Aortic smooth muscle cell (primary cell): ENCODE measurements at places on chromosomes 11 and 22. TPM values are rescaled to one million over a fixed set of nuclear protein-coding genes. Genes with fewer than 3 reads are reported as not detected.

ST13 gene
- 272 and 330 TPM in 2 replicates for total RNA-seq

FOLH1 gene
- 0.13 and 0.62 TPM in 2 replicates for total RNA-seq

CPSF7 gene
- total RNA-seq, result 12.6 and 15.0 TPM in 2 replicates

DEPDC7 gene
- total RNA-seq, result 3.4 and 5.8 TPM in 2 replicates

CD3E gene
- total RNA-seq, result not detected in 2 replicates

OR5B12 gene
- not detected in 2 replicates for total RNA-seq

RNF214 gene
- 7.7 and 8.7 TPM in 2 replicates for total RNA-seq

C11orf16 gene
- not detected in 2 replicates for total RNA-seq

CDHR5 gene
- total RNA-seq, result not detected in 2 replicates

LMNTD2 gene
- 0.13 and 0.19 TPM in 2 replicates for total RNA-seq

SLC22A8 gene
- total RNA-seq, result not detected in 2 replicates

ANKK1 gene
- 0.06 TPM in 1 of 2 replicates, not detected in the other for total RNA-seq

SOX6 gene
- total RNA-seq, result 0.40 and 0.50 TPM in 2 replicates

WNT7B gene
- total RNA-seq, result not detected in 2 replicates

TRPM5 gene
- total RNA-seq, result not detected in 2 replicates

SYT12 gene
- 0.25 and 1.6 TPM in 2 replicates for total RNA-seq

ACRV1 gene
- not detected in 2 replicates for total RNA-seq

MFNG gene
- total RNA-seq, result 0.93 and 2.4 TPM in 2 replicates

FXYD2 gene
- total RNA-seq, result not detected in 2 replicates

DTX4 gene
- 4.8 and 5.0 TPM in 2 replicates for total RNA-seq

ASPHD2 gene
- 1.8 TPM in 2 replicates for total RNA-seq

C22orf23 gene
- total RNA-seq, result 0.37 and 0.40 TPM in 2 replicates

RBMXL2 gene
- total RNA-seq, result 0.13 TPM in 1 of 2 replicates, not detected in the other

OR5D16 gene
- total RNA-seq, result not detected in 2 replicates

MTA2 gene
- total RNA-seq, result 102 and 120 TPM in 2 replicates

SIK2 gene
- total RNA-seq, result 6.6 and 8.3 TPM in 2 replicates

OR6M1 gene
- not detected in 2 replicates for total RNA-seq

SHISAL1 gene
- 5.7 and 9.4 TPM in 2 replicates for total RNA-seq

GGTLC2 gene
- not detected in 2 replicates for total RNA-seq

OR51B2 gene
- total RNA-seq, result 0.12 TPM in 1 of 2 replicates, not detected in the other

TRIM29 gene
- 0.13 TPM in 1 of 2 replicates, not detected in the other for total RNA-seq

PRG2 gene
- not detected in 2 replicates for total RNA-seq

SERHL2 gene
- 4.7 and 6.6 TPM in 2 replicates for total RNA-seq

OLFML1 gene
- total RNA-seq, result 14.7 and 15.2 TPM in 2 replicates

RAB38 gene
- 3.3 and 5.9 TPM in 2 replicates for total RNA-seq

RIMBP3B gene
- 0.19 and 0.26 TPM in 2 replicates for total RNA-seq

TUBA8 gene
- total RNA-seq, result 0.26 and 0.87 TPM in 2 replicates
